Left lung (tissue), 14 donors: ENCODE measurements at places on chromosomes 3 and 15. TPM values are rescaled to one million over a fixed set of nuclear protein-coding genes. Genes with fewer than 3 reads are reported as not detected.

GOLGA8T gene
- not detected for polyA plus RNA-seq

AHSG gene
- polyA plus RNA-seq: not detected

DNA sequence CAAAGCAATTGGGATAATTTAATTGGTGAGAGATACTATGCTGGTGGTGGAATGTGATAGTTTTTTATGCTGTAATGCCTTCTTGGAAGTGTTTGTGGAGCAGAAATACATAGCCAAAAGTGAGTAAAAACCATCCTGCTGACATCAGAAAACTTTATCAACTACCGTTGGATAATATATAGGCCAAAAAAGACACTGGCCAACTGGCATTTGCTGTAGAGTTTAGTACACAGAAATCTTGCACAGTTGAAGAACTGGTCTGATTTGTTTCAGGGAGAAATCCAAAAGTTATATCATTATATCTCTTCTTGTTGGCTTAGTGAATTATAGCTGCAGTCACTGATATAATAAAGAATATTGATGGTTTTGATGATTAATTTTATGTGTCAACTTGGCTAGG lies 507 bp upstream of the MINDY4B start:
- DNase-seq: no peak

DNA sequence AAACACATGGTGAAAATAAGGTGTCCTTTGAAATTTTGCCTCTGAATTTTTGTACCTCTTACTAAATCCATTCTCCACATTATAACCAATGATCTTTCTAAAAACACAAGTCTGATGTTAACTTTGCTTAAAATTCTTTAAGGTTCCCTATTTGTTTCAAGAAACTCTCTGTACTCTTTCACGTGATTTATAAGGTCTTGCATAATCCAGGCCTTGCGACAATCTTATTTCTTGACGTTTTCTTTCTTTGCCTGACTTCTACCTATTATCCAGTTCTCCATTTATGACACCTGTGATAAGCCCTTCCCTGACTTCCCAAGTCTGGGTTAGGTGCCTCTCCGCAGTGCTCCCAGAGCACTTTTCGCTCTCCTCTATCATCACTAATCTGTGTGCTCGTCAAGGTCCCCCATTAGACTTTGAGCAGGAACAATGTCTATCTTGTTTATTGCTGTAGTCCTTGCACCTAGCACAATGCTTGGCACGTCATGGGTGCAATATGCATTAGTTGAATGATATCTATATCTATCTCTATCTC lies 24.3 kb upstream of the KPNA1 start:
- DNase-seq: no peak

DNA sequence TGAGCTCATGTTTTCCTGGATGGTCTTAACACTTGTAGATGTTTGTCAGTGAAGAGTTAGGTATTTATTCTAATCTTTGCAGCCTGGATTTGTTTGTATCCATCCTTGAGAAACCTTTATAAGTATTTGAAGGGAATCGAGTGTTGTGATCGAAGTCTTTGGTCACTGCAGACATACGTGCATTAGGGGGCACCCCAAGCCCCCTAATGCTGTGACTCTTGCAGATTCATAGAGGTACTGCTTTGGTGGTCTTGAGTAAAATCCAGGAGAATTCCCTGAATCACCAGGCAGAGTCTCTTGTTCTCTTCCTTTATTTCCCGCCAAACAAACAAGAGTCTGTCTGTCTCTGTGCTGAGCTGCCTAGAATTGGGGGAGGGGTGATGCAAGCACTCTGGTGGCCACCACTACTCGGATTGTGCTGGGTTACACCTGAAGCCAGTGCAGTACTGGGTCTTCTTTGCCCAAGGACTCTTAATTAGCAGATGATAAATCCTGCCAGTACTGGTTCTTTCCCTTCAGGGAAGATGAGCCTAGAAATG lies 170.5 kb upstream of the POU1F1 start:
- DNase-seq: no peak

DNA sequence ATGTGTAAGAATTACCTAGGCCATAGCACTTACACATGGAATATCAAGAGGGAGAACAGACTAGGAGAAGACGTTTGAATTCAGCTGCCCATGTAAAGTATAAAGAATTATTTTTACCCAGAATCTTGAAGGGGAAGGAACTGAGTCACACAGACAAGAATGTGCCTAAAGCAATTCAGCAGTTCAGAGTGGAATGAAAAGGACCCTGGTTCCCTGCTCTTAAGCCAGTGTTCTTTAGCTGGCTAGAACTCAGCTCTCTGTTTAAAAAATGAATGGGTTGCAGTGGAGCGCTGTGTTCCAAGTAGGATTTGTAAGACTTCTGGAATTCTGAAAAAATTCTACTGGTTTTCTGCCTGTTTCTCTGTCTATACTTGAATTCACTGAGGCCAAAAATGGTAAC lies 440.2 kb downstream of the LPP start:
- DNase-seq: no peak

- DNase-seq: no peak
Observed at GRCh38 chr3:38049358-38050126, 10.5 kb downstream of the DLEC1 start.

ATP13A5 gene
- polyA plus RNA-seq: 0.69 TPM

DNA sequence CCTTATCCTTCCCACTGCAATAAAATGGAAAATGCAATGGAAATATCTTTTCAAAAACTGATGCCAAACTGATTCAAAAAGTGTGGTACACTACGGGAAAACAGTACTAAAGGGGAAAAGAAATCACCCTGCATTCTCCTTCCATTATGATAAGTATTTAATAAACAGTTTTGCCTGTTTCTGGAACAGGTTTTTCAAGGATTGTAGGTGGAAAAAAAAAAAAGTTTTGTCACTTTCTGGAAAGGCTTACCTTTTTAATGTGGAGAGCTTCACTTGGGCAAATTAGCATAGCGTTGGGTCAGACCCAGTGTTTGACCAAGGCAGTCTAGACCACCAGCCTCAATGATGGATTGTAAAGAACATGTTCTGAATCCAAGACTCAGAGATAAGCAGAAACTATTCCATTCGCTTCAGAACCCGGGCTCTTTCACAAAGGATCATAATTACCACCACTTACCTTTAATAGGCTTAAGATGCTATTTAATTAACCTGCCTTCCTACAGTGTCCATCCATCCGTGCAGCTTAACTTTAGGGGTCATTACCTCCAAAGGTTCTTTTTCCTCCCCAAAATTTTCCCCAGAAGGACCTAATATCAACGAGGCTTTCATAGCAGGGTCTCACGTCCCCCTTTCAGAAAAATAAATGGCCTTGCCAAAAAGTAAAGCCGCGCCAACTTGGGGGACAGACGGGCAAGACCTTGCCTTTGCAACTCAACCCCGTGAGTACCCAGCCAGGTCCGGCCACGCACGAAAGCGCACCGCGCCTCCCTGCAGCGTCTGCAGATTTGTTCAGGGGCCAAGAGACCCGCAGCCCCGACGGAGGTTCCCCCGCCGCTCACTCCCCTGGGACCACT lies 1.0 kb downstream of the DCBLD2 start:
- no peak for DNase-seq

MYL3 gene
- 10.2 TPM for polyA plus RNA-seq

RLBP1 gene
- not detected for polyA plus RNA-seq

SSUH2 gene
- 2.3 TPM for polyA plus RNA-seq

GPR171 gene
- 0.65 TPM for polyA plus RNA-seq

ARID3B gene
- 10.6 TPM for polyA plus RNA-seq

GRCh38 chr15:57196865-57197264 lies 179.4 kb upstream of the CGNL1 start:
- DNase-seq: no peak

DNA sequence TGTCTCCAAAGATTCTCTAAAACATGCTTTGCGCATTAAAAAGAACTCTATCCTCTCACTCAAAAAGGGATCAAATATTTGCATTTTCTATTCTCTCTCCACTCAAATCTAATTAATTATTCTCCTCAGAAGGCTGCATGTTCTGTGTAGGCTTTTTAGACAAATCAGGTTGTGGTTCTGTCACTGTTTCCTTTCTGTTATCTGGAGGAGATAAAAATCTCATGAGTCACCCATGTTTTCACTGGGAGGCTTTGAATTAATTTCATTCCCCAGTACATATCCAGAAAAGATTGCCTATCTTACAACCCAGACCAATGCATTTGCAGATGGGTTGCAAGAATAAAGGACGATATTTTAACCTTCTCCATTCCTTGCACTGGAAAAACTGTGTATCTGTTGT lies 446.5 kb downstream of the GRM7 start:
- no peak for DNase-seq
